Mammary epithelial cell (primary cell): ENCODE measurements at places on chromosomes 12 and 14. TPM values are rescaled to one million over a fixed set of nuclear protein-coding genes. Genes with fewer than 3 reads are reported as not detected.

The TAS2R30 gene
- 1.9 and 2.3 TPM in 2 replicates for total RNA-seq

The REC8 gene
- total RNA-seq = 2.7 TPM

The SMIM41 gene
- not detected in 2 replicates for total RNA-seq

The NFE2 gene
- total RNA-seq = 0.67 TPM

The KRT85 gene
- not detected in 2 replicates for total RNA-seq

The CLEC12A gene
- not detected for total RNA-seq

The CEBPE gene
- not detected in 2 replicates for total RNA-seq

The TAS2R8 gene
- not detected in 2 replicates for total RNA-seq

The ZDHHC22 gene
- not detected in 2 replicates for total RNA-seq

The TRPV4 gene
- total RNA-seq = 1.0 and 3.5 TPM in 2 replicates

The TAS2R43 gene
- total RNA-seq = 0.31 and 0.53 TPM in 2 replicates

The TMEM63C gene
- 6.3 TPM for total RNA-seq

The OR4K14 gene
- total RNA-seq = not detected

The STAB2 gene
- total RNA-seq = not detected in 2 replicates

The SIX4 gene
- total RNA-seq = 13.2 and 14.2 TPM in 2 replicates

The TAS2R13 gene
- total RNA-seq = 3.3 TPM

The ACVRL1 gene
- not detected in 2 replicates for total RNA-seq

The TPH2 gene
- total RNA-seq = not detected

The THTPA gene
- total RNA-seq = 10.7 TPM

The DIO3 gene
- total RNA-seq = not detected

The HIP1R gene
- 52.1 and 53.9 TPM in 2 replicates for total RNA-seq

The IAPP gene
- not detected in 2 replicates for total RNA-seq

The PYGL gene
- total RNA-seq = 70.3 and 102 TPM in 2 replicates

The TAS2R46 gene
- total RNA-seq = 0.68 and 0.96 TPM in 2 replicates

The GUCY2C gene
- total RNA-seq = not detected in 2 replicates

The OTOGL gene
- total RNA-seq = 0.17 TPM

The PLBD1 gene
- total RNA-seq = not detected

The BCL2L14 gene
- not detected for total RNA-seq

The COX6A1 gene
- 422 and 487 TPM in 2 replicates for total RNA-seq

The RIMKLB gene
- total RNA-seq = 30.2 and 36.7 TPM in 2 replicates

The FOXA1 gene
- 0.33 and 2.2 TPM in 2 replicates for total RNA-seq

The COL2A1 gene
- 7.7 TPM for total RNA-seq
